CD4-positive, alpha-beta T cell treated with Interleukin-6 at 100 ng/mL for 8 hours (primary cell): ENCODE measurements at places on chromosomes 7 and 10.

GRCh38 chr7:152588350-152588749 is 87.6 kb downstream of the XRCC2 start:
- DNase-seq = no peak

DNA sequence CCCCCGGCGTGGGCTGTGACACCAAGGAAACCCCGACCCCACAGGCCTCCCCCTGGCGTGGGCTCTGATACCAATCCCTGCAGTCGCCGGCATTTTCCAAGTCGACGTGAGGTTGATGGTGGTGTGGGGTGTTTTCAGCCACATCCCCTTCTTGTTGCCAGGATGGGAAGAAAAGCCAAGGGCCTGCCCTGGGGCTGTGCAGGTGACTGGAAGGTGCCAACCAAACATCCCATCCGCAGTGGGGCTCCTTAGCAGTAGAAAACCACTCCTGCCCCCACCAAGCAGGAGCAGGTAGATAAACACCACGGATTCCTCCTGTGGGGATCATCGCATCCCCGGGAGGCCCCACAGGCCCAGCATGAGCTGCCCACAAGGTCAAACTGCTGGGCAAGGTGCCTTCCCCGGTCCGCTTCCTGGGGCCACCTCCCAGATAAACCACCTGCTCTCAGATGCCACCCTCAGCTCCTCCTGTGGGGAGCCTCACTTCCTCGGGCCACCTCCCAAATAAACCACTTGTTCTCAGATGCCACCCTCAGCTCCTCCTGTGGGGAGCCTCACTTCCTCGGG is 88.5 kb upstream of the DIP2C start:
- DNase-seq = no peak

- DNase-seq = no peak
Measured at GRCh38 chr7:102934701-102935100, 21.9 kb downstream of the LRRC17 start.

DNA sequence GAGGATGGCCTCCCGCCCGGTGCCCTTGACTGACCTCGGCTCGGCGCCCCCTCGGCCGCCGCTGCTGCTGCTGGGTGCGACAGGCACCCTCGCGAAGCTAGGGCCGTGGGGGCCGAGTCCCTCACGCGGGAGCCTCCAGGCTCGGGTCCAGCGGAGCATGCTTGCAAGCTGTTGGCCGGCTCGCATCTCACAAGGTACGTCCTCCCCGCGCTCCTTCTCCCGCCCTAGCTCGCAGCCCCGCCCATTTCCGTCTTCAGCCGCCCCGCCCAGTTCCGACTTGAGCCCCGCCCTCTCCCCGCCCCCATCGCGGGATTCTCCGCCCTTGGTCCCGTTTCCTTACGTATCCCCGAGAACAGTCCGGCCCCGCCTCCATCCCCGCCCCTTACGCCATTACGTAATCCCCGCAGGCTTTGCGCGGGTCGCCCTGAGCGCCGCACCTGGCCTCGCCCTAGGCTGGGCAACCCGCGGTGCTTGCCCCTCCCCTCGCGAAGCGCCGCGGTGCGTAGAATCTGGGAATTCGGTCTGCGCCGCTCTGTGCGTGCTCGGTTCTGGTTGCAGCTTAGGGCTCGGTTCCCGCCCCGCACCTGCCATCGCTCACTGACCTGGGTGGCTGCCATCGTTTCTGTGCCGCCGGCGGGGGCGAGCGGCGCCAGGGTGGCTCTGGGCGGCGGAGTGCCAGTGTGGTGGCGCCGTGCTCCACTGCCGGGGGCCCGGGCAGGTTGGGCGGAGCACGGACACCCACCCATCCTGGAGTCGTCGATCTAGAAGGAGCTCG is at the start of gene ABHD11:
ABHD11 (minus strand) TSS at position 191 of the 775 bp plus-strand sequence; CDS start at position 159, 32 bp downstream.
- DNase-seq = peak; percentile 98

DNA sequence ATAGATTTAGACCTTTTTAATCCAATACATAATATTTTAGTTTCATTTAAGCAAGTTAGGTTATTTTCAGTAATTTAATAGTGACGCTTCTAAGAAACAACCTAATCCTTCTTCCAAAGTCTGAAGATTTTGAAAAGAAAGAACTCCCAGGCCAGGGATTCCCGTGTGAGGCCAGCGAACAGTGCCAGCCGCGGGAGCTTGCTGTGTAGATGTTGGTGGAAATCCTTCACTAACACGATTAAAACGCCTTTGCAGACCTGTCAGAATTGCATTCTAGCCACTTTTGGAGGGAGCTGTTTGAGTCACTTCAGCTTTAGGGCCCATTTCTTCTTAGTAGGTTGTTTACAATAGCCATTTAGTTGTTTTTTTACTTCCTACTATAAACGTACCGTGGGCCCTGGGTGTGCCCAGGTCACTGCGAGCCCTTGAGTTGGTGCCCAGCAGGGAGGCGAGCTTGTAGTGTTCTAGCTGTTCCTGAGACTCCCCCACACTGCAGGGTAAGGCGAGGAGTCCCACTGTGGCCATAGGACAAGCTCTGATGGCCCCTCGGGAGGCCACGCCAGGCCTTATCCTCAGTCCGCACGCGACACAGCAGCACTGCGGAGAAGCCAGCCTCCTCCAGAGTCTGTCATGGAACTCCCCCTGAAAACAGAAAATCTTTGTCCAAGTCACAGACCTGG is 32.3 kb downstream of the PPP2R2D start:
- no peak for DNase-seq

- DNase-seq = no peak
Measured at GRCh38 chr10:34766811-34767494, 48.1 kb downstream of the PARD3 start.

GRCh38 chr10:132918617-132919373 is 23.6 kb downstream of the CFAP46 start:
- DNase-seq = no peak

GRCh38 chr10:74177140-74177677 is 26.2 kb downstream of the ADK start:
- DNase-seq = no peak

DNA sequence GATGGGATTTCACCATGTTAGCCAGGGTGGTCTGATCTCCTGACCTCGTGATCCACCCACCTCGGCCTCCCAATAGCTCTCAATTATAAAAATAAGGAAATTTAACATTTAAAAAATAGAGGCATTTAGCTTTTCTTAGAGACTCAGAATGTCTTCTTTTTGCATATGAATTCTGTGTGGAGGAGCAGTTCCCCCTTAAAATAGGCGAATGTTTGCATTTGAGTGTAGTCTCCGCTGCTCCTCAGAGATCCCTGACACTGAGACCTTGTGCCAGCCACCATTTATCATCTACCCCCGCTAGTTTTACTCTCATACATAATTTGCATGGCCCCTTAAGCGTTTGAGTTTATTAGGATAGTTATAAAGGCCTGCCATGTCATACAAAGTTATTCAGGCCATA is 461.9 kb downstream of the SORCS3 start:
- DNase-seq = no peak

- no peak for DNase-seq
Measured at GRCh38 chr7:81244224-81244623, 325.4 kb upstream of the SEMA3C start.

GRCh38 chr7:124940306-124940705 is 10.7 kb upstream of the POT1 start:
- no peak for DNase-seq

DNA sequence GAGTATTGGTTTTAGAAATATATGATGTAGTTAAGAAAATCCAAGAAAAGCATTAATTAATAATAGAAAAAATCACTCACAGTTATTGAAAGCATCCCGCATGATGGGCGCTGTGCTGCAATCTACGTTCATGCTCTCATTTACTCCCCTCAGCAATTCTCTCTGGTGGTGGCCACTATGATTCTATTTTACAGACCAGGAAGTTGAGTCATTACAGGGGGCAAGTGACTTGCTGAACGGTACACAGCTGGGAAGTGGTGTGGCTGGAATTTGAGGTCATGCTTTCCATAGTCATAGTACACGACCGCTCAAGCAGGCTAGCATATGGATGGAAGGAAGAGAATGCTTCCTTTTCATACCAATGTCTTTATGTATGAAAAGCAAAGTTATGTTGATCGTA is 117.4 kb downstream of the TES start:
- no peak for DNase-seq

GRCh38 chr7:100469227-100470044 is 5.4 kb upstream of the SPACDR start:
- DNase-seq = peak; percentile 77

DNA sequence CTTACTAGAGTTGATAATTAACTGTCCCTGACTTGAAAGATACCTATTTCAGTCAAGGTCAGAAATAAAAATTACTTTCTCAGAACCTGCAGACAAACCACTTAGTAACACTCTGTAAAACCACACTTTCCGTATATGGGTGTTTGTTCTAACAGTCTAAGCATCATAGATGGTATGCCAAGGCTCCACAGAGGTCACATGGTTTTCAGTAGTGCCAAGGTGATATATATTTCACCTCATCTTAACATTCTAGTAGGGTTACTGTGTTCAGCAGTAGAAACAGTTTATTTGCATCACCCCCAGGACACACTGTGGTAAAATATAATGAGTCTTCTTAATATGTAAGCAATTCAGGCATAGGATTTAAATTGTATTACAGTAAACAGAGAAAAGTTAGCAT is 61.5 kb downstream of the KCND2 start:
- no peak for DNase-seq

DNA sequence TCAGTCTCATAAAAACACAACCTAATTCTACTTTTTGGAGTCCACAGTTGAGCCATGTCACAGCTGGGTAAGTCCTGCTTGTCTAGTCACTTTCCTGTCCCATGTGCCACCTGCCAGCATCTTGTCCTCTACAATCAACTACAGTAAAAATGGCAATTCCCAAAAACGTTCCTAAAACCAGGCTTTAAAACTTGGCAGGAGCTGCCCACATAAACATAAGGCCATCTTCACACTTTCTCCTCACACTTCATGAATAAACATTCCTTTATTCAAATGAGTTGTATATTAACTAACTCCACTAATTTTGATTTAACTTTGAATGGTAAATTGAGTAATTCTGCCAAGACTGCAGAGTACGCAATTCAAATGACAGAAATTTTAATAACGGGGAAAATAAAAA is 49.5 kb downstream of the SFMBT2 start:
- no peak for DNase-seq

GRCh38 chr7:111026806-111027205 is 64.1 kb upstream of the LRRN3 start:
- no peak for DNase-seq

- DNase-seq = no peak
Measured at GRCh38 chr7:851204-851603, 18.9 kb downstream of the SUN1 start.

- DNase-seq = no peak
Measured at GRCh38 chr10:4623757-4624420, 202.1 kb upstream of the AKR1E2 start.

GRCh38 chr10:14259696-14260566 is 70.8 kb downstream of the FRMD4A start:
- no peak for DNase-seq

DNA sequence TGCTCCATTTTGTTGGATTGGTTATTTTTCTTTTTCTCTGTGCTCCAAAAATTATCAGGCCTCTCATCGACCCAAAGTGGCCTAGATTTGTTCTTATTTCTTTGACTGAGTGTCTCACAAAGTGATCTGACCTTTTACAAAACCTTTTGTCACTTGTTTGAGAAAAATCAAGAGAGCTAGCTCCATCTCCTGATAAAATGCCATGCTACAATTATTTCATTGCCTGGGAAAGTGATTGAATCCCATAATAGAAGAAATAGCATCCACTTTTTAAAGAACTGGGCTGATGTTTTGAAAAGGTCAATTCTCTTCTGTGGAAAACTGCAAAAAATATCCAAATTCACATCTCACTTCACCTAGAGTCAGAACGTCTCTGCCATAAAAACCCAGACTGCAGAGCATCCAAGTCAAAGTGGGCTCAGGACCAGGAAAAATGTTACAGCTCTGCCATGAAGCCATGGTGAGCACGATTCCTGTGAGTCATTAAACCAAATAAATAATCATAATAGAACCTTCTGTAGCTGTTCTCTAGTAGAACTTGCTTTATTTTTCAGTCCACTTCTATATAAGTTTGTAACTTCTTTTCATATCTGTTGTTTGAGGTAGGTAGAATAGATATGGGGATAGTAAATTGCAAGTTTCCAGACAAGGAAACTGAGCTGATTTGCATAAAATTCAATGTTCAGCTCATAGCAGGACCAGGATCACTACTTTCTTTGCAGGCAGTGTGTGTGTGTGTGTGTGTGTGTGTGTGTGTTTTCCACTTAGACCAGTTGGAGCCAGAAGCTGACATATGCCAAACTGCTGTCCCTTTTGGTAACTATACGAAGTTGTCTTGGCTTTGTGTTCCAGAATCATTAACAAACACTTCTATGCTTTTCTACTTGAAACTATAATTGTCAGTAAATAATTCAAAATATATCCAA is 632.5 kb upstream of the ANKRD30A start:
- DNase-seq = no peak

DNA sequence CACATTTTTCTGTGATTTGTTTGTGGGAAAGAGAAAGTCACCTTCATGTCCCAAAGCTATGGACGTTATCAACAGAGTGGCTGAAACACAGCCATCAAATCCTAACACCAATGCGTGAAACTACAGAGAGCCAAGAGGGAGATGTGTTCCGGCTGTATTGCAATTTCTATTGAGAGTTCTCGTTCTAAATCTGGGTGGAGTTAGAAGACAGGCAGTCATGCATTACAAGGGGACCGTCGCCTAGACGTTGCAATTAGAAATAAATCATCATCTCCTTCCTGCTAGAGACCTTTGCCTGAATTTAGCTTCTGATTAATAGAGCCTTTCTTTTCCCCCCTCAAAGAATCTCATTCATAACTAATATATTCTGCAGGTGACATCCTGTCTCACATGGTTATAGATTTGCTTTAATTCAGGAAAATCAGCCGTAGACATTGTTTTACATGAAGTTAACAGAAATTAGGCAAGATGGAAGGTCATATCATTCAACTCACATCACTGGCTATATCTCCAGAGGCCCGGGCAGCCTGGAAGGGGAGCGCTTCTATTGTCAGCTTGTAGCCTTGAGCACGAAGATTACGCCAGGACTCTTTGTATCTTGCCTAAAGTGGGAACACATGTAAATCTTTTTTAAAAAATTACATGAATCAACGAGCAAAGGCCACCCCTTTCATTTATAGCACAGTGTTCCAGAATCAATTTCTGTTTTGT is 52.6 kb downstream of the HABP2 start:
- DNase-seq = no peak

DNA sequence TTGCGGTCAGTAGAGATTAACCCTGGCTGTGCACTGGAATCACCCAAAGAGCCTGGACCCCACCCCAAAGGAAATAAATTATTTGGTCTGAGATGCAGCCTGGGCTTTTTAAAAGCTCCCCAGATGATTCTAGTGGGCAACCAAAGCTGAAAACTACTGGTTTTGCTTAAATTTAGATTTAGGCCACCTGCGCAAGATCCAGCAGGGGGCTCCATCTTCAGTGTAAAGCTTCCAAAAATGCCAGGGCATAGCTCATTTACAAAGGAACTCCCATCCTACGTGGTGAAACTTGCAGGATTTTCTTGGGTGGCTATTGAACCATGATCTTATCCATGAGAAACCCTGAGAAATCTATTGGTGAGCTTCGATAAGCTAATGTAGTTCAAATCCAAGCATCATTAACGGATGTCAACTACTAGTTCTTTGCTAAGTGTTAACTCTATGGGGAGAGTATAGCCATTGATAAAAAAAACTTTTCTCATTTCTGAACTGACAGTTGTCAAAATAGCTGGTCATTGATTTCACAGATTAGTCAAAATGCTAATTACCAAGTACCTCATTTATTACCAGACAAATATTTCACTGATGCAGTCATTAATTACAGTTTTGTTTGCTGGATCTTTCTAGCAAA is 315.3 kb downstream of the LHFPL3 start:
- no peak for DNase-seq
